Amygdala (tissue), 56 donors: ENCODE measurements at places on chromosomes 2 and 18.

- DNase-seq = no peak
Measured at GRCh38 chr2:32553829-32554432, 73.9 kb upstream of the TTC27 start.

- no peak for DNase-seq
Measured at GRCh38 chr2:205769879-205770278, 87.6 kb downstream of the NRP2 start.

- DNase-seq = no peak
Measured at GRCh38 chr2:23614701-23615100, 229.7 kb downstream of the KLHL29 start.

DNA sequence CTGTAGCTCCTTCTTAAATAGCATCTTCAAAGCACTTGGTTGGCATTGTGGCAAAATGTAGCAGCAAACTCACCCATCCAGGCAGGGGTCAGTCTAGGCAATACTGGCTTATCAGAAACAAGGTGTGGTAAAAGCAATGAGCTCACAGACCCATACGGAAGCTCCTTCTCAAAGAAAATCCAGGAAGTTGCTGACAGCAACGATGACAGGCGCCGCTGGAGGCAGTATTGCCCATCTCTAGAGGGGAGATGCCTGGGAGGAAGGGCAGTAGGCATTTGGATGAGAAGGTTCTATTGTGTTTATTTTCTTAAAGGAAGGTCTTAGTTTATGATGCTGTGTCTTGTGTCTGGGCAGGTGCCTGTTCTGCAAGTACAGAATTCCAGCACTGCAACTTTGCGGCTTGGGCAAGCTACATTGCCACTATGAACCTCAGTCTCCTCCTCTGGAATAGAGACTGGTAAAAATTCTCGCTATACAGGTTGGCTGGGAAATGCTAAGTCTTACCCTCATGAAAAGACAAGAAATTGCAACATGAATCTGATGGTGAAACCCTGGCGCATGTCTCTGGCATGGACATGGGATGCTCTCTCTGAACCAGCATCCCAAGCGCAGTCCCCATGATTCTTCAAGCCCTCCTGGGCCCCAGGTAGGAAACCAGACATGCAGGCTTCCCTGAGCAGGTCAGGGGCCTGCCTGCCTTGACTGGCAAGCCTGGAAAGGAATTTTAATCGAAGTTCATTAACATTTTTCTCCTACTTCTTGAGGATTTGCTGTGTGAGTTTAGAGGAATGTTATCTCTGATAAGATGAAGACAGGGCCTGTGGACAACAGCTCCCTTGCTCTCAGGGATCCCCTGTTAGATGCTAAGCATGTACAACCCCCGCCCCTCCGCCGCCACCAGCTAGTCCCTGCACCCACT is 156.0 kb downstream of the TFCP2L1 start:
- no peak for DNase-seq

DNA sequence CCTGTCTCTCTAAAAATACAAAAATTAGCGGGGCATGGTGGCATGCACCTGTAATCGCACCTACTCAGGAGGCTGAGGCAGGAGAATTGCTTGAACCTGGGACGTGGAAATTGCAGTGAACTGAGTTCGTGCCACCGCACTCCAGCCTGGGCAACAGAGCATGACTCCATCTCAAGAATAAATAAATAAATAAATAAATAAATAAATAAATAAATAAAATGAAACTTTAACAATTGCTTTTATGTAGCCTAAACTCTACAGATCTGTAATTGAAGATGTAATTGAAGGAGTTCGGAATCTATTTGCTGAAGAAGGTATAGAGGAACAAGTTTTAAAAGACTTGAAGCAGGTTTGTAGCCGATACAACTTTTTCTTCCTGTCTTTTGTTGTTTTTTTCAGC is 2.9 kb downstream of the GTF2A1L start:
- DNase-seq = no peak

DNA sequence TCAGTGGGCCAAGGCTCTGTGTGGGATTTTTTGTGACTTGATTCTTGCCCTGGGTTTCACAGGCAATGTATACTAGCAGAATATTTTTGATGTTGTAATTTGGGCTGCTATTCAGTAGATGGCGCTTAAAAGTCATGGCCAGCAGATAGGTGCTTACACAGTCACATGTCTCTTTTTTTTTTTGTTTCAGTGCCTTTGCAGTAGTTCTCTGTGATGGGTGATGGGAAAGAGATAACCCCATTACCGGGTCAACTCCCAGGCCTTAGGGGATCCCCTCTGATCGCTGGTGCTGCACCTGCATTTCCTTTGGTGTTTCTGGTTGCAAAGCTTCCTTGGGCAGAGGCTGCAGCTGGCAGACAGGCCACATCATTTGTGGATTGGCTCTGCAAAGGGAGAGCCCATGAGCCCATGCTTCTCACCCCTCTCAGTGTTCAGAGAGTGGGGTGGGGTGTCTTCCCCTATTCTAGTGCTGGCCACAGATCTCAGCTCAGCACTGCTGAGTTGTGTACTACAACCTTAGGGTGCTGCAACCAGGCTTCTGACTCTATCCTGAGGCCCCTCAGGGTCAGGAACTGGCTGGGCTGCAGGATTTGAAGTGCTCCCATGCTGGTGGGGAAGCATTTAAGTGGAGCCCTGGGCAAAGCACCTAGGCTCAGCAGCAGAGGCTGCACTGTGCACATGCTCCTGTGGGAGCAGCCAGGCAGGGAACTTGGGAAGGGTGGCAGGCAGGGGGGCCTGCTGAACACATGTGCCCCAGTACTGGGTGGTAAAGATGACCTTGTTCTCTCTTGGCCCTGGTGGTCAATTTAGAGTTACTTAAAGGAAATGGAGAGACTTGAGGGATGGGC is 219.8 kb upstream of the SPHKAP start:
- DNase-seq = no peak

DNA sequence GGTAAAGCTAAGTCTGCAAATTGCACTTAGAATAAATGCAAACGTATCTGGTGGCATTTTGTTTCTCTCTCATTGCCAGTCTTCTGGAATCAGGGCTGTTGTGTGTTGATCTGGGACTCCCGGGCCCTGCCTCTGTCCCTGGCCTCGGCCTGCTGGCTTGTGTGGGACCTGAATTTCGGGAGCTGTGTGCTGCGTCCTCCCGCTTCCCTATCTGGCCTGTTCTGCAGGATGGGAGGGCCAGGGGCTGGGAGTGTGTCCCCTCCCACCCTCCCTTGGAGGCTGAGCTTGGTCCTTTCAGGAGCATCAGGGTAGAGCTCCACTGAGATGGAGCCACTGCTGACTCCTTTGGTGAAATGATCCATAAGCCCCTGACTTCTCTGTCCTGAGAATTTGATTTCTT is 118.5 kb downstream of the ACKR3 start:
- no peak for DNase-seq

GRCh38 chr2:46020416-46020815 is 276.8 kb upstream of the EPAS1 start:
- no peak for DNase-seq
